ENCODE measurements at places on chromosomes 3 and 15.

DNA sequence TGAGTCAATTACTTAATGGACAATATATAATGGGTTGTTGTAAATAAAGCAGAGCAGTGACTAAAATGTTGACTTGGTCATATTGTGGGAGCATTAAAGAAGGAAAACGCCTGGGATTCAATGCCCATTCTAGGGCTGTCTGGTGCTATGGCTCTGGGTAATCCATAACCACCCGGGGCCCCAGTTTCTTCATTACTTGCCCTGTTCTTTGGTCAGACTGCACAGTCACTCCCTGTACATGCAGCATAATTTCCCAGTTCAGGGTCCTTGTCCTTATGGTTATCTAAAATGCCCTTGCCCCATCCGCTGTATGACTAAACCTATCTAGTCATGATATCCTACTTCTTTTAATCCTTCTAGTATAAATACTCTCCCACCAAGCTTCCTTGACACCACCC lies 27.5 kb upstream of the DENND4A start:
- DNase-seq: no peak

DNA sequence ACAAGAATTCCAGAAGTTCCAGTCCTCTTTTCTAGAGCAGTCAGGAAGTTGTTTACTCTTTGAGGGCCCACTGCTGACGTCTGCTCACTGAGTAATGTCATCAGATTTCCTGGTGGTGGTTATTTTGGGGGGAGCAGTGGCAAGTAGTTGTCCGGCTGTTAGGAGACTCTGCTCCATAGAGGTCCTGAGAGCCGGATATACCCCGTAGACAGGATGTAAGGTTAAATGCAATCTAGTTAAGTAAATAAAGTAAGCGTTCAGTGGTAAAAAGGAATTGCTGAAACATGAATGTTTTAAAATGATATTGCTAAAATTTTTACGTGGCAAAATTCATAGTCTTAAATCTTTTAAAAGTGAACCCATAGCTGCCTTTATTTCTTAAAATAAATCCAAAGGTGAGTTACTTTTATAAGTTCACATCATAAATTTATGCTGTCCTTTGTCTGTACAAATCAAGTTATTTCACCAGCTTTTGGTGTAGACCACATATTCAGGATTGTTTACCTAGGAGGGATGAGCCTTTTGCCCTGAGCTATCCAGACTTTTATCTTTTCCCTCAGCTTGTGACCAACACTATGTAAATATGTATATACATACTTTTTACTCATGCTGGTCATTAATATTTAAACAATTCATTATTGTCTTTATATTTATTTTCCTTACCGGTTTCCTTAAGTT lies 65.8 kb downstream of the PDE8A start:
- no peak for DNase-seq

DNA sequence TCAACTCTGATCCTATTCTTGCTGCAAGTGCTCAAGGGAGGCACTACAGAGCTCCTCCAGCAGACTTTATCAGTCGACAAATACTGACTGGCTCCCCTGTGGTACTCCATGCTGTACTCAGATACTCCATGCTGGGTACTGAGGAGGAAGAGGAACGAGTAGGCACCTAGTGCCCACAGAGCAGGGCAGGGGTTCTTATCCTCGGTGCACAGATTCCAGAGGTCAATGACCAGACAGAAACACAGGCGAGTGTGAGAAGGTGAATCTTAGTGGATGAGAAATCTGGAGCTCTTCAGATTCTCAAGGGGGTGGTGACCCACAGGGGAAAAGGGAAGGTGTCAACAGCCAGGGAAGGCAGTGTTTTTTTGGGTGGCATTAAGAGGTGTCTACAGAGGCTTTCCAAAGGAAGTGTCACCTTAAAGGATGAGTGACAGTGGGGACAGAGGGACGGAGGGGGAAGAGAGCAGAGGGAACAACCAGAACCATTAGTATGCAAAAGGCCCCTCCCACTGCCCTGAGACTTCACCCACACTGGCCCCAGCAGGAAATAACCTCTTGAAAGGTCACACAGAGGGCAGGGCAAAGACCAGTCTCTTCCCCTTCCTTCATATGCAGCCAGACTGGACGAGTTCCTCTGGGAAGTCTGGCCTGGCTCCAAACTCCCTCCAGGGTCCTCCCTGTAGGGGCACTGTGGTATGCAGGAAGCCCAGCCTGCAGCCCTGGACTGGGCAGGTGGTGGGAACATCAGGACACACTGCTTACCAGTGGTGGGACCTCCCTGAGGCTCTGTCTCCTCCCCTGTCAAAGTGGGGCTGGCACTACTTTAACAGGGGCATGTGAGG lies 27.5 kb downstream of the CCDC12 start:
- no peak for DNase-seq

GRCh38 chr15:38684440-38685010 lies 119.9 kb upstream of the RASGRP1 start:
- no peak for DNase-seq

GRCh38 chr3:26753095-26753494 lies 130.5 kb downstream of the LRRC3B start:
- DNase-seq: no peak

GRCh38 chr15:24269166-24269571 lies 406.4 kb upstream of the NPAP1 start:
- DNase-seq: no peak

DNA sequence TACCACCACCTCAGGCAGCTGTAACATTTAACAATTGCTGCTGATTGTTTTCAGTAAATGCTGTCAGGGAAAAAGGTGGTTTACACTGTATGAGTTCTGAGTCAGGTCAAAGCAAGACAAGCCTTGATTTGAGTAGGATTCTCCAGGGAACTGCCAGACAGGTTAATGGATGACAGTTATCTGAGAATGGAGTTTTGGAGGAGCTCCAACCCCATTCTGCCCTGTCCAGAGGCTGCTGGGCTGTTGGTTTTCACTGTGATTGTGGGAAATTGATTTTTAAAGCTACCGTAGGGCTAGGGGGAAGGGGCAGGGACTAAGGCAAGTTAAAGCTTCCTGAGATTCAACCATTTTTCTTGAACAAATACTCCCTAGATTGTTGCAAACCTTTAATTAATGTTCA lies 39.9 kb downstream of the TICRR start:
- no peak for DNase-seq

GRCh38 chr15:61308437-61308836 lies 79.3 kb upstream of the RORA start:
- no peak for DNase-seq

DNA sequence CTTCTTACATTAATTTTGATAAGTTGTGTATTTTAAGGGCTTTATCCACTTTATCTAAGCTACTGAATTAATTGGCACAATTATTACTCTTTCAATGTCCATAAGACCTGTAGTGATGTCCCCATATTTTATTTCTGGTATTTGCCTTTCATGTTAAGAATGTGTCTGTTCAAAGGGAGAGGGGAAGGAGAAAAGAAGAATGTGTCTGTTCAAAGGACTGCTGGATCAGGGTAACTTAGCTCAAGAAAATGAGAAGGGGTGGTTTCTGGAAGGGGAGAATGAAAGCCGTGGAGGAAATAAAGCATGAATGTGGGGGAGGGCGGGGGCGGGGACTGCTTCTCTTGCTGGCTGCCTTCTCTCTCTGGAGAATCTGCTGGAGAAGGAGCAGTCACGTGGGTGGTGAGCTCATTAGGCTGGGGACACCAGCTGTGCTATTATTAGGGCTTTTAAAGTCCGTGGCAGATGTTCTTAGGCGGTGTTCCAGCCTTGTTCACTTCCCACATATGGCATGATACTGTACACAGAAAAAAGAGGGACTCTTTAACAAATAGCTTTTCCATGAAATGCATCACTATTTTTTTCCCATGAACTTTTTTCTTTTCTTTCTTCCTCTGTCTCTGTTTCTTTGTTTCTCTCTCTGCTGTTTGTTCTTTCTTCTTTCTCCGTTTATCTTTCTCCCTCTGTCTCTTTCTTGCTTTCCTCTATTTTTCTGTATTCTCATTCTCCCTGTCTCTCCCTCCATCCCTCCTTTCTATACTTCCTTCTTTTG lies 63.7 kb upstream of the ULK4 start:
- no peak for DNase-seq

DNA sequence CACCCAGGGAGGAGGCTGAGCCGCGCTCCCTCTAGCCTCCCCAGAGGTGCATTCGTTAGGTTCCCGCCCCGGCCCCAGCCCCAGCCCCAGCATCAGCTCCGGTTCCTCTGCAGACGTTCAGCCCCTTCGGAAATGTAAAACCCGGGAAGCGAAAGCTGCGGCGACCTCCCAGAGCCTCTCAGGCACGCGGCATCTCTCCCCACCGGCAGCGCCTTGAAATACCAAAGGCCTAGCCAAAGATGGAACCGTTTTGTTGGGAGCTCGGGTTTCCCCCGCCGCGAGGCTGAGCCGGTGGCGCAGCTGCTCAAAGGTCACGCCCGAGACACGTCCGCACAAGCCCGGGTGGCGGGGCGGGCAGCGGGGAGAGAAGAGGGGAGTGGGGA lies 77.8 kb upstream of the HES1 start:
- no peak for DNase-seq

GRCh38 chr3:157512534-157512933 lies 9.3 kb upstream of the VEPH1 start:
- DNase-seq: no peak

GRCh38 chr3:22907161-22907780 lies 295.9 kb upstream of the UBE2E2 start:
- DNase-seq: no peak

- no peak for DNase-seq
Measured at GRCh38 chr3:197952440-197952839, 2.5 kb downstream of the RPL35A start.

GRCh38 chr3:139218046-139218445 lies 125.8 kb upstream of the MRPS22 start:
- DNase-seq: no peak

DNA sequence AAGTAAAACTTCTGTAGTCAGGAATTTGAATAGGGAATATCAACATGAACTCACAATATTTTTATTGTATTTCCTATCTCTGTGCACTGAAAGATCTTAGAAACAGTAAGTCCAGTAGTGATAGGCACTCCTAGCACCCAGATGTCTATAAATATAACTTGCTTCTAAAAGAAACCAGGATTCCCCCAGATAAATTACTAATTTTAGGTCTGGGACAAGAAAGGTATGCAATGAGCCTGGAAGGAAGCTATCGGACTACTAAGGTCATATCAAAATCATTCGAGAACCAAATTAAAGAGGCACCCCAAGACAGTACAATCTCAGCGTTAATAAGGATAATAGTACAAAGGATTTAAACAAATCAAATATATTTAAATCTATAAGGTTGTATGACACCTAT lies 47.4 kb downstream of the CLDN18 start:
- no peak for DNase-seq

- no peak for DNase-seq
Measured at GRCh38 chr3:177321819-177322218, 124.5 kb upstream of the TBL1XR1 start.

- DNase-seq: no peak
Measured at GRCh38 chr15:52095597-52096262, 16.8 kb downstream of the BCL2L10 start.

GRCh38 chr3:152737021-152737908 lies 97.7 kb upstream of the P2RY1 start:
- no peak for DNase-seq

- no peak for DNase-seq
Measured at GRCh38 chr15:38868326-38869114, 303.9 kb upstream of the RASGRP1 start.

DNA sequence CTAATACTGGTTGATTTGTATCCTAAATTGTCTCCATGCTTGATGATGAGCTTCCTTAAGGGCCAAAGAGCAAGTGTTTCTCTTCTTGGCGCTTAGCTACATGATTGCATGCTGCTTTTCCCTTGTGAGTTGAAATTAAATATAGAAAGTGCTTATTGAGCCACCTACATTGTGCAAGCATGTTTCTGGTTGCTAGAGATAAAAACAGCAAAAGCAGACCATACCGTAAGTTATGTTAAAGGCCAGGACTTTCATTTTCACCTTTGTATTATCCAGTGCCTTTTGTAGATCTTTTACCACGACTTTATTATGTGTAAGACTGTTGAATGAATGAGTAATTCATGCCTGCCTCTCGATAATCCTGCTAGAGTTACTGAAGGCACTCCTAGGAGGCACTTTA lies 41.9 kb upstream of the CCNB2 start:
- no peak for DNase-seq

- DNase-seq: no peak
Measured at GRCh38 chr3:168239287-168239686, 143.6 kb upstream of the GOLIM4 start.

DNA sequence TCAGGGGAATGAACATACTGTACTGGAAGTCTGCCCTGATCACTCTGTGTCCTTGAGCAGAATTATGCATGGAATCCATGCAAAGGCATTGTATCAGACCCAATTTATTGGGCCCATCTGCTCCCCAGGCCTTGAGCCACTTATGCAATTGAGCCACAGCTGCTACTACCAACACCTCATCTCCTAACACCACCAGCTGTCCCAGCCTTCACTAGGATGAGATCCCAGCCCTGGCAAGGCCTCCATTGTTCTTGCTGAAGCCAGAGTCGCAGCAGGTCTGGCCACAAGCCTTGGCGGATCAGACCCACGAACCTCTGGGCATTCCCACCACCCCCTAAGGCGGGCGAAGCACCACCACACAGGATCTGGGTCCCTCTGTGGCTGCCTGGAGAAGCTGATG lies 9.2 kb upstream of the NME9 start:
- no peak for DNase-seq

DNA sequence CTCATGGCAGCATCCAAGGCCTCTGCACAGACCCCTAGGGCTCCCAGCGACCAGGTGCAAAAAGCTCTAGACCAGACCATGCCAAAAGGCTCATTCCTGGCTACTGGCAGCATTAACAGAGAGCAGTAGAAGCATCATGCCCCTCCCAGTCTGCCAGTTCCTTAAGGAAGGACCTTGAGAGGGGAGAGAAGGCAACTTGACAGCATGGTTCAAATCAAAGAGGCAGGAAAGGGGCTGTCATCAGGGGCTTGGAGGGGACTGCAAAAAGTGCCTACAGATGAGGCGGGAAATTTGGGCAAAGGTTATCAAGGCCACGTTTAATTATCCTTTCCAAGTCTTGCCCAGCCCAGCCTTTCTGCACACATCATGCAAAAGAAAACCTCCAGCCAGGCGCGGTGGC lies 64.7 kb downstream of the SSUH2 start:
- DNase-seq: no peak

DNA sequence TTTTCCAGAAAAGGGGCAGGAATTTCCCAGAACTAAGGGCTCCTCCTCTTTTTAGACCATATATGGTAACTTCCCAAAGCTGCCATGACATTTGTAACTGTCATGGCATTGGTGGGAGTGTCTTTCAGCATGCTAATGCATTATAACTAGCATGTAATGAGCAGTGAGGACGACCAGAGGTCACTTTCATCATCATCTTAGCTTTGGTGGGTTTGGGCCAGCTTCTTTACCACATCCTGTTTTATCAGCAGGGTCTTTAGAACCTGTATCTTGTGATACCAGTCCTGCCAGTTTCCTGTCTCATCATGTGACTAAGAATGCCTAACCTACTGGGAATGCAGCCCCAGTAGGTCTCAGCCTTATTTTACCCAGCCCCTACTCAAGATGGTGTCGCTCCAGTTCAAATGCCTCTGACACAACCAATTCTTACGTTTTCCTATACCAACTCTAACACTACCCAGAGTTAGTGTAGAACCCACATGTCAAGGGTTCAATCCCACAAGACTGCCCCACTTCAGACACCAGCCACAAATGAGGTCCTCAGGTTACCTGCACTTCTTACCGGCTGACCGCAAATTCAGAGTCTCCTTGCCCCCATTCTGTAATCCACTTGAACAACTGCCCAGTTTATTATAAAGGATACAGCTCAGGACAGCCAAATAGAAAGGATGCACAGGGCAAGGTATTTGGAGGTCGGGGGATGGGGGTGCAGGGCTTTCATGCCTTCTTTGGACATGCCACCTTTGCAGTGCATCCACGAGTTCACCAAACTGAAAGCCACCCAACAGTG lies 17.7 kb downstream of the FOXB1 start:
- no peak for DNase-seq
